ENCODE measurements at places on chromosomes 7 and 10.

- no peak for DNase-seq
These were observed 287.1 kb downstream of the WDR11 start for GRCh38 chr10:121138112-121138860.

GRCh38 chr7:16661924-16662323 lies 15.9 kb downstream of the BZW2 start:
- DNase-seq: no peak

- DNase-seq: no peak
These were observed 477.3 kb downstream of the SDK1 start for GRCh38 chr7:3778345-3778744.

GRCh38 chr10:43065234-43065633 lies 11.6 kb upstream of the RET start:
- DNase-seq: no peak

GRCh38 chr7:141688043-141688442 lies 13.9 kb downstream of the DENND11 start:
- DNase-seq: no peak

DNA sequence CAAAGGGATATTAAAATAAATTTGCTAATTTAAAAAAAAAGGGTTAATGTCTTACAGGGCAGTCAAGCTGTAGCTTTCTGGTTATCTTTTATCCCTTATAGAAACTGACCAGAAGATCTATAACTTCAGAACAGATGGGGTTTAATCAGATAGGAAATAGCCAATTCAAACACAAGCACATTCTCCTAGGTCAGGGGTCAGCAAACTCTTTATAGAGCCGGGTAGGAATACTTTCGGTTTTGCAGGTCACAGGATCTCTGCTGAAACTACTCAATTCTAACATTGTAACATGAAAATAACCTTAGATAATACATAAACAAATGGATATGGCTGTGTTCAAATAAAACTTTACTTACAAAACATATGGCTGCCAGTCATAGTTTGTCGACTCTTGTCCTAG lies 479.8 kb downstream of the ADRA2A start:
- no peak for DNase-seq

GRCh38 chr7:42573881-42574672 lies 337.1 kb upstream of the GLI3 start:
- no peak for DNase-seq

DNA sequence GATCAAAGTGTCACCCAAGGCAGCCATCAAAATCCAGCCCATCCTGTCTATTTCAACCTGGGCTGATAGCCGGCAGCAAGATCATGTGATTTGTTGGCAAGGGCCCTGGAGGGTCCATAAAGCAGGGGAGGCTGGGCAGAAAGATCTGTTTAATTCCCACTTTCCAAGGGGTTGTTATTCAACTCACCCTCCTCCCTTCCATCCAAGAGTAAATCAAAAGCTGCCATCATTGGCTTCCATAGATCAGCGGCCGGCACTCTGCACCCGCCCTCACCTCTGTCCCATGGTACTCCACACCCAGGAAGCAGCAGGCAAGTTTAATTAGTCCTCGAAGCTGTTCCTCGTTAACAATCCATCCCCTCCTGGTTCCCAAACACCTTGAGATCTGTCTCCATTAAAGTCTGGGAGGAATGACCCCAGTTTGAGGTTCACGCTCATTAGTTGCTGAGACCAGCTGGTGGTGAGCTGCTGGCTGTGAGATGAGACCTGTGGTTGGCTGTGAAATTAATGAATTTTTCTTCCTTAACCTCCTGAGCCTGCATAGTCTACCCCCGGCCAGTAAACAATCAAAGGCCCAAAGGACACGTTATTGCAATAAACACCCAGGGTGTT lies 120.6 kb upstream of the CHST15 start:
- no peak for DNase-seq

GRCh38 chr10:24718031-24718855 lies 5.4 kb downstream of the ARHGAP21 start:
- DNase-seq: peak; percentile 60

Measured in GM04504 (cell line).